ENCODE measurements at places on chromosomes 3 and 15.

- DNase-seq, result no peak
Observed at GRCh38 chr15:71125831-71126450, 10.7 kb downstream of the THSD4 start.

DNA sequence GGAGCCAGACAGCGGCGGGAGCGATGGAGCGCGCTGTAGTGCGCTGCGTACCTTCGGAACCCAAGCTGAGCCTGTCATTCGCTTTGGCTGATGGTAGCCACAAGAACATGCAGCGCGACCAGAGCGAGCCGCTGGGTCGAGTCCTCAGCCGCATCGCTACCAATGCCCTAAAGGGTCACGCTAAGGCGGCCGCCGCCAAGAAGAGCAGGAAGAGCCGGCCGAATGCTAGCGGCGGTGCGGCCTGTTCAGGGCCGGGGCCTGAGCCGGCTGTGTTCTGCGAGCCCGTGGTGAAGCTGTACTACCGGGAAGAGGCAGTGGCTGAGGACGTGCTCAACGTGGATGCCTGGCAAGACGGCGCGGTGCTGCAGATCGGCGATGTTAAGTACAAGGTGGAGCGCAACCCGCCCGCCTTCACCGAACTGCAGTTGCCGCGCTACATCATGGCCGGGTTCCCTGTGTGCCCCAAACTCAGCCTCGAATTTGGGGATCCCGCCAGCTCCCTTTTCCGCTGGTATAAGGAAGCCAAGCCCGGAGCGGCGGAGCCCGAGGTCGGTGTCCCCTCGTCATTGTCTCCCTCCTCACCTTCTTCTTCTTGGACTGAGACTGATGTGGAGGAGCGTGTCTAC lies 498 bp downstream of the PDE12 start:
- DNase-seq, result no peak

- no peak for DNase-seq
Observed at GRCh38 chr3:121821421-121822199, 13.2 kb downstream of the IQCB1 start.

DNA sequence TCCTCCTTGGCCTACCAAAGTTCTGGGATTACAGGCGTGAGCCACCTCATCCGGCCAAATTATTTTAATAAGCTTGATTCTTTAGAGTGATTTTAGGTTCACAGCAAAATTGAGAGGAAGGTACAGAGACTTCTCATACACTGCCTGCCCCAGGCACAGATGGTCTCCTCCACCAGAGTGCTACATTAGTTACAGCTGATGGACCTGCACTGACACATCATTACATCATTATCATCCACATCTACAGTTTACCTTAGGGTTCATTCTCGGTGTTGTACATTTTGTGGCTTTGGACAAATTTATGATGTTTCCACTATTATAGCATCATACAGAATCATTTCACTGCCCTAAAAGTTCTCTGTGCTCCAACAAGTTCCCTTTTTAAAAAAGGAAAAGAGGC lies 4.4 kb upstream of the VPS8 start:
- DNase-seq, result no peak

DNA sequence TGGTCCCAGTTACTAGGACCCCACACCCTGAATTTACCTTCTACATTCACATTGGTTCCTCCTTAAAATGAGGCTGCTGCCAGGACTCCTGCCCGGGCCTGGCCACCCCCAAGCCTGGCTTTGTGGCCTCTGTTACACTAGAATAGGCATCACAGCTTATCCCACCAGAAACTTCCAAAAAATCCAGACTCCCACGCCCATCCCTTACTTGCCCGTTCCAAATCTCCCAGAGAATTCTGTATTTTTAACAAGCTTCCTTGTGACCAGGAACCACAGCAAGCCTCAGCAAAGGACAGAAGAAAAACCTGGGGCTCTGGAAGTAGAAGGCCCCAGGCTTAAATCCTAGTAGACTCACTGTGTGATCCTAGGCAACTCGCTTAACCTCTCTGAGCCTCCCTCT lies 36.0 kb upstream of the SLC6A1 start:
- no peak for DNase-seq

GRCh38 chr3:144112036-144112435 lies 140.4 kb downstream of the DIPK2A start:
- no peak for DNase-seq

DNA sequence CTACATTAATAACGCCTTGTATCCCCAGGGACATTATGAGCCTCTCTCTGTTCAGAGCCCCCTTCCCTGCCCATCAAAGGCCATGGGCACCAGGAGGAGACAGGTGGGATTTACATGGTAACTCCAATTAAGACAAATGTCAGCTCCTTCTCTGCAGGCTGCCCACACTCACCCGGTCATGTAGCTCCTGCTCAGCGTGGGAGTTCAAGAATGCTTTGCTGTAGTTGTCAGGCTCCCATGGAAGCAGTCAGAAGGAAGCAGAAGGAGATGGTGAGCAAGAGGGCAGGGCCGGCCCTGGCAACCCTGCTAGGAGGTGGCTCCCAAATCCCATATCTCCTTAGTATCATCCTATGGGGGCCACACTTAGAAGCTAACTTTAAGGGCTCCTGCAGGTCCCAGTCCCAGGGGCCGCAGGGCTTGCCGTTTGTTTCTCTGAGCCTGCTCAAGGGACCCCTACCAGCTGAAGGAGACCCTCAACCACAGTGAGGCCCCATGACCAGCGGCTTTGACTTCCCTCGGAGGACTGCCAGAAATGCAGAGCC lies 218.4 kb upstream of the TLE3 start:
- no peak for DNase-seq

DNA sequence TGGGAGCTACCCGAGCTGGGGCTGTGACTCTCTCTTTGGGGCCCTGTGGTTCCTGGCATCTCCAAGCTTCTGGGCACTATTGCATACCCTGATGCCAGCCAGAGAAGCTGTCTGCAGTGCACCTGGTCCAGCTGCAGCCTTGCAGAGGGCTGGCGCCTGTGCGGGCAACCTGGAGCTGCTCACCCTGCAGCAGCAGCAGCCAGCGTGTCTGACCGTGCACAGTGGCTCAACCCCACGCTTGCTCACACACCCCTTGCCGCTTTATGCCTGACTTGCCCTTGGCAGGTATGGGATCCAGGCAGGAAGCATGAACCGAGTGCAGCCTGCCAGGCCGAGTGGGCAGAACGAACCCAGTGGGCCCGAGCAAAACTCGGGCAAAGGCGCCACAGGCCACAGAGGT lies 69.9 kb downstream of the GLB1 start:
- DNase-seq, result no peak

DNA sequence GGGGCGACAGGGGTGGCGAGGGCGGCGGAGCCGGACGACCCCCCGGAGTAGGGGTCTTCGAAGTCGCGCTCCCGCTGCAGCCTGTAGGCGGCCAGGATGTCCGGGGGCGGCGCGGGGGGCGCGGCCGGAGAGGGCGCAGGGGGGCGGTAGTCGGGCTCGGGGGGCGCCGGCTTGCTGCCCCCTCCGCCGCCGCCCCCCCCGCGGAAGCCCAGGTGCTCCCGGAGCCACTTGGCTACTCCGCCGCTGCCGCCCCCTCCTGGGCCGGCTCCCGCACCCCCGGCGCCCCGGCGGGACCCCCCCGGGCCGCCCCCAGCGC lies 230 bp downstream of the SHF start:
- DNase-seq, result no peak

DNA sequence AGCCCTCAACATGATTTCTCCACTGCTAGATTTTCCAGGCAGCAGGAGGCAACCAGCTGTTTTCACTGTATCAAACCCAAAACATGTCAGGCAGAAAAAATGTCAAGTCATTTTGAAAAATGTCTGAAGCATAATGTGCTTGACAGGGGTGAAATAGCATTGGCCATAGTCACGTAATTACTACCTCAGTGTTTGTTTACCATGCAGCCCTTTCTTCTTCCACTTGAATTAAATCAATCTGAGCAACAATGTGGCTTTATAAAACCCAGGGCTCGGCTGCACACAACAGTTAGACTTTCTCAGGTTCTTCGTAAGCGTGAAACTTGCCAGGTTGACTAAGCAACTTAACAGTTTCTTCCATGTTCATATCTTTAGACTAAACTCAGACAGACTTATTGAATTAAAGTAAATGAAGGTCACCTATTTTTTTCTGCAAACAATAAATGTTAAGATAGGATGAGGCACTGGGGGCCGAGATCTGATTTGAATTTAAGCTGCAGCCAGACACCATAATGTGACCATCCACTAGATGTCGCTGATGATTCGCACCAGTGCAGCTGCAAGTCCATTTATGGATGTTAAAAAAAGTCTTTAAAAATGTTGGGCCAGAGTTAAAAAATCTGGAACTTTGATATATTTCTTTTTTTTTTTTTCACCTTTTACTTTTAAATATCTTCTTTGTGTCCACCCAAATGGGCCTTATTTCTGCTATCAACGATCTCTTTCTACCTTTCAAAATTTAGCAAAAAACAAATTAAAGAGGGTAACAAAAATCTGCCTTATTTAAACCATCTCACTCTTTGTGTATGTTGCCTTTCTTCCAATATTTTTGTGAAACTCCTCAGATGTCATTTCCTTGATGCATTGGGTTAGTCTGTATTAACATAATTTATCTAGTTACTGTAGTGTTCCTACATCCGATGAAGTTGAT lies 305.9 kb downstream of the CACNA2D3 start:
- peak; percentile 4 for DNase-seq

DNA sequence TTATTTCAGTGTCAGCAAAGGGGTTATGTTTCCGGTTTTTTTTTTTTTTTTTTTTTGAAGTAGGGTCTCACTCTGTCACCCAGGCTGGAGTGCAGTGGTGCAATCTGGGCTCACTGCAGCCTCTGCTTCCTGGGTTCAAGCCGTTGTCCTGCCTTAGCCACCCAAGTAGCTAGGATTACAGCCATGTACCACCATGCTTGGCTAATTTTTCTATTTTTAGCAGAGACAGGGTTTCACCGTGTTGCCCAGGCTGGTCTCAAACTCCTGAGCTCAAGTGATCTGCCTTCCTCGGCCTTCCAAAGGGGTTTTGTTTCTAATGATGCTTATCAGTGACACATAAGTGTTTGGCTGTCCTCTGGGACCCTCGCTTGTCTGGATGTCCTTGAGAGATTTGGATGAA lies 235.7 kb upstream of the C2CD4B start:
- DNase-seq, result no peak

DNA sequence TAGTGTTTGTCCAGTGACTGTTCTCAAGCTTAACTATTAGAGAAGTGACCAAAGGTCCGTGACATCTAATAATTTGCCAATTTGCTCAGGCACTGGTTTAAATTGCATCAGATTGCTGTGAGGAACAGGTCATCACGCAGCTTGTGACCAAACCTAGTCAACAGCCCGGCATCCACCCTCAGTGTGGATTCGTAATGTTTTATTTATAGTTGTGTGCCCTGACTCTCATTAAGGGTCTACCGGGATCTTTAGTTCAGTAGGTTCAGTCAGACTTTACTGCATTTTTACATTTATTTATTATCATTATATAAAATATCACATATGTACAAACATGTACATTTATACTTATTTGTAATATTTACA lies 46.4 kb upstream of the PGPEP1L start:
- no peak for DNase-seq

DNA sequence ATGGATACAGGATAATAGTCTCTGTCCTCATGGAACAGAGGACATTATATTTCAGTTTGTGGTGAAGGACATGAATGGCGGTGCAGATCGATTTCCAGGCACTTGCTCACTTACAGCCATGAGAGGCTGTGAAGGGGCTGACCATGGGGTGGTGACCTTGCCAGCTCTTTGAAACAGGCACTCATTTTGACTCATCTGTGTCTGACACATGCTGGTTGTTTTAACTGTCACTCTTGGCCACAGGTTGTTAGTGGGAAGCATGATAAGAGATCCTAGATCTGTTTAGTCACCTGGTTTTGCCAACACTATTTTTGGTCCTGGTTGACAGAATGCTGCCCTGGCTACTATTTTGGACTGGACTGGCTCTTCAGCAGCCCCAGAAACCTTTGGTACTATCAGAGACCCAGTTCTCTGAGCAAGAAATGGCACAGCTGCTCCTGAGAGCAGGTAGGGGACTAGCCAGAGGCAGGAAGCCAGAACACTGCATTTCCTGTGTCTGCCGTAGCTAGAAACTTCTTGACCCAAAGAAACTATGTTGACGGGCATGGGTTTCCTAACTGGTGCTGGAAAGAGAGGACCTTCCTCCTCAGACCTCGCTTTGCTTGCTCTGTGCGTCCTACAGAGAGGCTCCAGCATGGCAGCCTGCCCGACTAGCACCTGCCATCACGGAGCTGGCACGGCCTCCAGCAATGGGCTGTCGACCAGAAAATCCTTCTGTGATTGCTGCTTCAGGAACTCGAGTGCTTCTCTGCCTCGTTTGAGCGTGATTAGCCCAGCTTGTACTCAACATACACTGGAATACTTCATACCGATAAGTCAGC lies 6.3 kb downstream of the PXYLP1 start:
- DNase-seq, result no peak

GRCh38 chr3:124859025-124859424 lies 28.1 kb downstream of the ITGB5 start:
- no peak for DNase-seq

- DNase-seq, result no peak
Observed at GRCh38 chr3:131140891-131141290, 114.2 kb downstream of the NEK11 start.

GRCh38 chr15:60523056-60523455 lies 44.1 kb upstream of the ICE2 start:
- no peak for DNase-seq

- DNase-seq, result no peak
Observed at GRCh38 chr3:98797905-98798304, 34.8 kb downstream of the ST3GAL6 start.

DNA sequence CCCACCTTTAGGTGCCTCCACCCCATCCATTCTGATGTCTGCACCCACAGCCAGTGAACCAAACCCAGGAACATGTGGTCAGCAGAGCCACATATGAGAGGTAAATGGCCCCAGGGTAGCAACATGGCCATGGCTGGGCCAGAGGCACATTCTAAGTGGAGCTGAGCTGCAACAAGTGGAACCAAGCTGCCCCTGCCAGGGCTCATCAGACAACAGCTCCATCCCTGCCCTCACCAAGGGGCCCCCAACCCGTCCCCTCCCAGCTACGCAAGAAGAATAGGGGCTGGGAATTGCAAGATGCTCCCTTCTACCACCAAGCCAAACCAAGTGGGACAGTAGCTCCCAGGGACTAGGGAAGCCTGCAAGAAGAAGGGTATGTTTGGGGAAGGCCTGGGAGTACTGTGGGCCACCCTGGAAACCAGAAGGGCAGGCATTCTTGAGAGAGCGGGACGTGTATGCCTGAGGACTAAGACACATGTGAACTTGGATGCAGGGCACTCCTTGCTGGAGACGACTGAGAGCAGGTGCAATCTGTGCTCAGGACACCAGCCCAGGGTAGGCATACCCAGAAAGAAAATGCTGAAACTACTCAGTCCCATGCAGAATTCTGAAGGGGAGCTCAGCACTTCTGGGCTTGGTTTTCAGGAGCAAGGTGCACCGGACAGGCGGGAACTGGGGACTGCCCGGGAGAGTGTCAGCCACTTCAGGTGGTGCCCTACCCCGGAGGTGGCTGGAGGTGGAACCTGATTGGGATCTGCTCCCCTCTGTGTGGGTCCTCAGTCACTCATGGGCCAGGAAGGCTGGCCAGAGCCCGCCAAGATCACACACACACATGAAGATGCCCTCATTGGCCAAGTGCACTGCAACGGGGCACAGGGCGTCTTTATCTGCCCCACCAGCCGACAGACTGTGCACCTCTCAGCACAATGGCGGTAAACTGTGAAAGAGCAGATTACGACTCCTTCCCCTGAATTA lies 9.5 kb downstream of the MYL3 start:
- DNase-seq, result no peak

GRCh38 chr15:67066041-67066958 lies 898 bp downstream of the SMAD3 start:
- peak; percentile 34 for DNase-seq

- DNase-seq, result no peak
Observed at GRCh38 chr15:25170113-25170731, 215.4 kb downstream of the SNRPN start.

GRCh38 chr3:67870477-67870876 lies 216.1 kb upstream of the SUCLG2 start:
- no peak for DNase-seq
